ENCODE measurements at places on chromosomes 6 and 20.

DNA sequence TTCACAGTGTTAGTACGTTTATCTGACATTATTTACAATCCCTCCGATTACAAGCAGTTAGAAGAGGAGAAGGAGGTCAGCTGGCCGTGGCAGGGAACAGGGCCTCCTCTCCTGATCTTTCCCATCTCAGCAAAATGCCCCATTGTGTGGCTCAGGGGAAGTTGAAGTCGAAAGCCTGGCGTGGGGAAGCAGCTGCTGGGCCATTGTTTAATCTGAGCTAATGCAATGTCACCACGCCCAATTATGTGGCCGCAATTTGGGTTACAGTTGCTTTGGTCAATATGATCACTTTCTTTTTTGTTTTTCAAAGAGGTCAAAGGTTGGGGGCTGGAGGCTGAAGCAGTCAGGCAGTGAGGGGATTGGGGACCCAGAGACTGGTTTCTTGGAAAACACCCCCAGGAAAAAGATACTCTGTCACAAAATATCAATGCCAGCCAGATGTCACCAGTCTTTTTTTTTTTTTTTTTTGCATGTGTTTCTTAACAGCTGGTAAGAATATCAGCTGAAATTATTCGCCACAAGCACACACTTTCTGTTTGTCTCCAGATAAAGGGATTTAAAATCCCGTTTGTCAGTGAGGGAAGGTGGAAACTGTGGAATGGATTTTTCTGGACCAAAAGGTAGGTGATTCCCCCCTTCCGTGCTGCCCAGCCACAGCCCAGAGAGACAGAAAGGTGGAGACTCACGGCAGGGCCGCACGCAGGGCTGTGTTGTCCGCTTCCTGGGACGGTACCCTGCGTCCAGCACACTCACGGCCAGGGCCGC lies 24.6 kb downstream of the DLL1 start:
- DNase-seq: no peak

DNA sequence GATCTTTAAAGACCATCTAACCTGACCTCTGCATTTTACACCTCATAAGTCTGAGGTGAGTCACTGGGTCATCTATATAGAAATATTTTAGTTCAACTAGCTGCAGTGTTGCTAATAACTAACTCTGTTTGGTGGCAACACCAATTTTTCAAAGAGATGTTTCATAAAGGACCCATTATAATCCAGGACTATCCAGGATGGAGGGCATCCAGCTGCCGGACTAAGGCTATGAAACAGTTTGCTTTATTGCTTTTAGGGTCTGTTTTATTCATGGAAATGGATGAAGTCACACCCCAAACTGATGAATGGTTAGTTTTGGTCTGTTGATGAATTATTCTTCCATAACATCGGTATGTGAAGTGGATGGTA lies 204.2 kb upstream of the GMDS start:
- no peak for DNase-seq

DNA sequence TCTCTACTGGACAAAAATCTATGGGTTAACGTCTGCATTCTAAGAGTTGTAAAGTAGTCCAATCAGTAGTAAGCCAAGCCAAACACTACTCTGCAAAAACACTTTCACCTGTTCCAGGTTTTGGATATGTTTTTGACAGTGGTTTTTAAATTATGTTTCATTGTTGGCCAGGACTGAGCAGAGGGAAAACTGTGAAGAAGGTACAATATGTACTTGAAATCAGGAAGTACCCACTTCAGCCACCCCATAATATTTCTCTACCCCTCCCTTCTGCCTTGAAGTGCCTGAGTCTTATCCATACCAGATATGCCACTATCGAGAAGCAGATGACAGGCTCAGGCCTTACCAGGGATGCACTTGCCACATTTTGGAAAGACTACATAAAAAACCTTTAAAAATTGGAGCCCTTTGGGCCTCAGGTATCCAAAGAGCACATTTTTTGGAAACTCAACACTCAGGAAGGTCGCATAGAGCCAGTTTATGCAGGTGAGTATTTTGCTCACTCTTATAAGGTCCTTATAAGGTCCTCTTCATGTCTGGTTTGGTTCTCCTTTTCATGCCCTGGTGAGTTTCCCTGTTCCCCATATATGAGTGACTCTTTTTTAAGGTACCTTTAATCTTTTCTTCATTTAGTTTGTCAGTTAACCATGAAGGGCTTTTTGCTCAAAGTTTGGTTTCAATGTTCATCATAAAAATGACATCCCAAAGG lies 859.3 kb upstream of the FLRT3 start:
- no peak for DNase-seq

DNA sequence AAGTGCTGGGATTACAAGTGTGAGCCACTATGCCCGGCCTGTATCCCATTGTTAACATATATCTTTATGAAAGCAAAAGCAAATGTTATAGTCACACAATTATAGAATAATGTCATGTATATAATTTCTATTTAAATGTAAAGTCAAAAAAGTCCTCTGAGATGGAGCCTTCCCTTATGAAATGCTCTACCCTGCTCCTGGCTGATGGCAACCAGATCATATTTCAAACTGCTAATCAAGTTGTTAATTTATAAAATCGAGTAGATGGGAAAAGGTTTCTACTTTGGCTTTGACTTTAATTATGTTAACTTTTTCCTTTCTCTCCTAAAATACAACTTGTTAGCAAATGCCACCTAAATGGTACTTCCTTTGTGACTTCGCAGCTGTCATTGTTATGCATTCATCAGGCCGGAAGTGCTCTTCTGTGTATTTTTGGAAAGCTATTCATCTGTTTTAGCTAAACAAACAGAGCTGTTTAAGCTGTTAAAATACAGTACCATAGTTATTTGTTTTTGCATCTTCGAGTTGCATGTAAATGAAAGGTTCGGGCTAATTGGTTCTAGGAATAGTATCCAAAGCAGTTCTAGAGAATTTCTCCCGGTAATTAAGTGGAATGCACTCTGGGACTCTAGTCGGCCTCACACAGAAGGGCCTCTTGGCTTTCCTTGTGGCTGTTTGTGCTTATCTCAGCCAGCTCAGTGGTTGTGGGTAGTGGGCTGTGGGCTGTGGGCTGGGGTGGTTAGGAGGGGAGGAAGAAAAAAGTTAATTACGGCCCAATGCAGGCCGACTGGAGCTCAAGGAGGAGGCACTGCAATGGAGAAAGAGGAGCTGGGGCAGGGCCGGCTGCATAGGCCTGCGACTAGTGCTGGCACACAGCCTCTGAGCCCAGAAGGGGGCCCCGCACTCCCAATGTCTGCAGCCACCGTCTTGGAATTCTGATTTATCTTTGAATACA lies 34.8 kb downstream of the SLC35D3 start:
- DNase-seq: no peak

DNA sequence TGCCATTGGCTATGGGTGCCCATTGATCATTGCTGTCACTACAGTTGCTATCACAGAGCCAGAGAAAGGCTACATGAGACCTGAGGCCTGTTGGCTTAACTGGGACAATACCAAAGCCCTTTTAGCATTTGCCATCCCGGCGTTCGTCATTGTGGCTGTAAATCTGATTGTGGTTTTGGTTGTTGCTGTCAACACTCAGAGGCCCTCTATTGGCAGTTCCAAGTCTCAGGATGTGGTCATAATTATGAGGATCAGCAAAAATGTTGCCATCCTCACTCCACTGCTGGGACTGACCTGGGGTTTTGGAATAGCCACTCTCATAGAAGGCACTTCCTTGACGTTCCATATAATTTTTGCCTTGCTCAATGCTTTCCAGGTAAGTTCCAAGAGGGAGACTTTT lies 16.4 kb downstream of the ADGRF4 start:
- DNase-seq: no peak

DNA sequence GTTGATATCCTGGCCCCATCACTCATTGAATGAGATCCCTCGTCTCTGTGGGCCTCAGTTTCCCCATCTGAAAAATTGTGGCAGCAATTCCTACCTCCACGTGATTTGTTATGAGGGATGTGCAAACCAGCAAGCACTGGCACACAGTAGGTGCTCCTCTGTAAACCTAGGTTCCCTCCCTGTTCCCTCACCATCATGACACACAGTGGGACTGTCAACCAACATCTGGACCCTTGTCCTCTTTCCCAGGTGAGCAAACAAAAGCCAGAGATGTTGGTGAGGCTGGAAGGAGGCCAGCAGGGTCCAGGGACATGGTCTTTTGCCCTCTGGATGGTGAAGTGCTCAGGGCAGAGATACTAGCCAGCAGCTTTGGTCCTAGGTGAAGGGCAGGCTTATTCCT lies 26.1 kb downstream of the RSPO4 start:
- no peak for DNase-seq

DNA sequence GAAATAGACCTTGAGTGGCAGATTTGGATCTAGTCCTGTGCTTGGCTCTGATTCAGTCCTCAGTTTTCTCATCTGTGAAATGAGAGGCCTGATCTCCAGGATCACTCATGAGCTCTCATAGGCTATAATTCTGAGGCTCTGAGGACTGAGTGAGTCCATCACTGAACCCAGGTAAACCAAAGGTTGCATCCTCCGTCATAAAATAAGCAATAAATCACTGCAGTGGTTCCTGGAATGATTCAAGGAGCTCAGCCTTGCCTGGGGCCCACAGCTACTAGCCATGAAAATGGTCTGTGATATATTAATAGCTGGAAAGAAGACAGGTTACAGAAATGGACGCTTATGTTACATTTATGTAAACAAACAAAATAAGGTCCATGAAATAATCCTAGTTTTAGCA lies 124.8 kb downstream of the MAP3K7 start:
- DNase-seq: no peak

DNA sequence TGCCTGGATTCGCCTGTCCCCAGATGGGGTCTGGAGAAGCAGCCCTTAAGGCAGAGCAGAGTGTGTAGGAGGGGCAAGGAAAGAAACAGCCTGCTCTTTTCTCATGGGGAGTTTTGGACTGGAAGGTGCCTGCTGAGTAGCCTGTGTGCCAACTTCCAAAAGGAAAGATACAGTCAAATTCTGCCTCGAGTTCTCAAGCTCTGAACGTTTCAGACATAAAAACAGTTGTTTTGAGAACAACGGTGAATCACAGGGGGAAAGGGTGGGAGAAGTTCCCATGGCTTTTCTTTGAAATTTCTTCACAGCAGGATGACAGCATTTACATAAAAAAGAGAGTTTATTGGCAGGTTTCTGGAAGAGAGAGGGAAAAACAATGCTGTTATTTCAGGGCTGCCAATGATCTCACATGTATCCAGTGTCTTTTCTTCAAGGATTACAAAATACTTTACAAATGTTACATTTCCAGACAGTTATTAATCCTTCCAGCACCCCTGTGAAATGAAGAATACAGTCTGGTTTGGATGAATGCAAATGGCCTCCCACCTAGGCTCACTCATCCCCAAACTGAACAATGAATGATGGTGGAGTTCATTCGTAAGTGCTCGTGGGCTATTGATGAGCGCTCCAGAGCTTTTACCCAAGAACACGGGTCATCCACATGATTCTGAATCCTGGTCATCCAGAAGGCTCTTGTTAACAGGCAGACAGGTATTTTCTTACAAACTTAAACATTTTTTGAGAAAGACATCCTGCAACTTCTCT lies 33.8 kb upstream of the ECI2 start:
- DNase-seq: no peak

All from fibroblast of the aortic adventitia (primary cell).